Hematopoietic multipotent progenitor cell treated with erythropoietin and hydrocortisone succinate and interleukin-3 and kit ligand, for 6 days (in vitro differentiated cells): ENCODE measurements at places on chromosomes 1 and 21.

- peak; percentile 27 for DNase-seq
Observed at GRCh38 chr1:15168479-15168878, 14.9 kb downstream of the TMEM51 start.

DNA sequence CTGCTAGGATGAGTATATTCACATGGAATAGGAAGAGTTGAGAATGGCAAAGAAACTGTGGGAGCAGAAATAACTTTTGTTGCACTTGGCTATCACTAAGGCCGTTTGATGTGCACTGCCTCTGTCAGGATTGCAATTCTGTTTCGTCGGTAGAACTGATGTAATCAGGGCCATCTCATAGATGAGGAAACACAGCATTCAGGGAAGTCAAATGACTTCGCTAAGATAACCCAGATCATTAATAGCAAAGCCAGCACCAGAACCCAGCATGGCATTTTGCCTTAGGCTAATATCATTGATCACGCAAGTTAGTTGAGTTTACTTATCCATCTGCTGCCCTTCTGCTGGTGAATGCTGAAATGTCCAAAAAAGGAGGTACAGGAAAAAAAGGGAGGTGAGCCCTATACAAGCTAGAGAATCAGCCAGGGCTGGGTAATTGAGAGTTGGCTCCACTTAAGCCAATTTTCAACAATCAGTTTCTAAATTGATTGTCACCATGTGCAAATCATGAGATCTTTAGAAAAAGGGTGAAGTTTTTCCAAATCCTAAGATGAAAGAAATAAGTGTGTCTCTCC, 7.6 kb downstream of the RASSF5 start:
- peak; percentile 47 for DNase-seq

DNA sequence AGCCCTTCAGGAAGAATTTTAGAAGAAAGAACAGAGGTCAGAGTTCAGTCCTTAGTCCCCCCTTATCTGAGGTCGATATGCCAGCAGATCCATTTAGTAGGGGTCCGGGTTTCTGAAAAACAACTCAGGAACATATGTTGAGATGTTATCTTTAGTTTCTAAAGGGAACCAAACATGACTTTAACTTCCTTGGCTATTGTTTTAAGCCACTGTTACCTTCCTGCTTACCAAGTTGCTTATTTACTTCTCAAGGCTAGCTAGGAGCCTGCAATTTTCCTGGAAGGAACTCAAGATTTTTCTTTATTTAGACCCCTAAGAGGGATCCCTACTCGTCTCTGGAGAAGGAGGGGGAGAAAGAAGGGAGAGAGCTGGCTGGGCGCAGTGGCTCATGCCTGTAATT, 54.3 kb downstream of the KCNC4 start:
- DNase-seq: no peak

GRCh38 chr1:23809751-23810171, 9.2 kb upstream of the GALE start:
- peak; percentile 96 for DNase-seq
